GM23338 (cell line): ENCODE measurements at places on chromosomes 4 and X. TPM values are rescaled to one million over a fixed set of nuclear protein-coding genes. Genes with fewer than 3 reads are reported as not detected.

Gene FAM9A
- polyA plus RNA-seq: not detected in 2 replicates

Gene KLHL13
- polyA plus RNA-seq: 4.5 and 5.9 TPM in 2 replicates

Gene CT45A2
- polyA plus RNA-seq: not detected in 2 replicates

Gene NFKB1
- polyA plus RNA-seq: 0.82 and 1.2 TPM in 2 replicates

Gene AFF2
- 0.75 and 1.6 TPM in 2 replicates for polyA plus RNA-seq

Gene ARHGEF6
- 1.4 and 2.5 TPM in 2 replicates for polyA plus RNA-seq

Gene ADGRG4
- polyA plus RNA-seq: not detected in 2 replicates

Gene VSIG4
- polyA plus RNA-seq: not detected in 2 replicates

Gene UCHL1
- 926 and 998 TPM in 2 replicates for polyA plus RNA-seq

Gene STARD8
- 0.74 and 1.0 TPM in 2 replicates for polyA plus RNA-seq

Gene ADGRG2
- polyA plus RNA-seq: 3.9 and 4.0 TPM in 2 replicates

Gene HHIP
- 4.2 and 5.9 TPM in 2 replicates for polyA plus RNA-seq

Gene LAP3
- polyA plus RNA-seq: 23.6 and 28.6 TPM in 2 replicates

Gene VGLL1
- polyA plus RNA-seq: not detected in 2 replicates

Gene FAM120C
- 9.1 and 9.3 TPM in 2 replicates for polyA plus RNA-seq

Gene GRK4
- 1.3 and 2.4 TPM in 2 replicates for polyA plus RNA-seq

Gene CRMP1
- polyA plus RNA-seq: 52.7 and 53.6 TPM in 2 replicates

Gene CSN1S1
- polyA plus RNA-seq: 0.21 TPM in 1 of 2 replicates, not detected in the other

Gene MGARP
- 4.1 and 4.7 TPM in 2 replicates for polyA plus RNA-seq

Gene CCKAR
- polyA plus RNA-seq: not detected in 2 replicates

Gene NPY5R
- 1.2 and 1.8 TPM in 2 replicates for polyA plus RNA-seq

Gene MAGEE2
- 0.11 and 0.35 TPM in 2 replicates for polyA plus RNA-seq

Gene MAGEA8
- not detected in 2 replicates for polyA plus RNA-seq

Gene F9
- polyA plus RNA-seq: not detected in 2 replicates

Gene SPACA5
- not detected in 2 replicates for polyA plus RNA-seq

Gene ZRSR2
- polyA plus RNA-seq: 40.9 and 45.1 TPM in 2 replicates

Gene EDA
- 5.0 and 6.6 TPM in 2 replicates for polyA plus RNA-seq

Gene TLR10
- polyA plus RNA-seq: 0.10 TPM in 1 of 2 replicates, not detected in the other

Gene SPATA18
- polyA plus RNA-seq: 1.3 and 1.5 TPM in 2 replicates
